ENCODE measurements at places on chromosomes 11 and 22.

DNA sequence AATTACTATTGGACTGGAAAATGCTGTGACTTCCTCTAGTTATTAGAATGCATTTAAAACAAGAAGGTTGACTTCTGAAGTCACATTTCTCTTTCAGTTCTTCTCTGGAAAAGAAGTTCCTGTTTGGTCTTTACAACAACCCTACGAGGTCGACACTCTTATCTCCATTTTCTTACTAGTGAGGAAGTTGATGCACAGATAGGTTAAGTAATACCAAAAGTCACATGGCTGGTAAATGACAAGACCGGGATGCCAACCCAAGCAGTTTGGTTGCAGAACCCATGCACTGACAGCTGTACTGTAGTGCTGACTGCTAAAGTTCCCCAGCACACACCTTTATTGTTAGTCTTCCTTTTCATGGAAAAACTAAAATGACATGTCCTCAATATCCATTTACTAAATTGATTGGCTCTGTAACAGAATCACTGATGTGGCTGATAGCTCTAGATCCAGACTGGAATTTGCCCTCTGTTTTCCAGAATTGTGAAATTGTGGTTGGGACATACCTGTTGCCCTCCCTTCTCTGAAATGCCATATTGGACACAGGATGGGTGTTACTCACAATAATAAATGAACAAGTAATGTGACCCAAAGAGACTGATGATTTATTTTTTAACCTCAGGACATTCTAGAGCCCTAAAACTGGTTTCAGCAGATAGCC is 9.4 kb upstream of the TECTA start:
- DNase-seq: no peak

DNA sequence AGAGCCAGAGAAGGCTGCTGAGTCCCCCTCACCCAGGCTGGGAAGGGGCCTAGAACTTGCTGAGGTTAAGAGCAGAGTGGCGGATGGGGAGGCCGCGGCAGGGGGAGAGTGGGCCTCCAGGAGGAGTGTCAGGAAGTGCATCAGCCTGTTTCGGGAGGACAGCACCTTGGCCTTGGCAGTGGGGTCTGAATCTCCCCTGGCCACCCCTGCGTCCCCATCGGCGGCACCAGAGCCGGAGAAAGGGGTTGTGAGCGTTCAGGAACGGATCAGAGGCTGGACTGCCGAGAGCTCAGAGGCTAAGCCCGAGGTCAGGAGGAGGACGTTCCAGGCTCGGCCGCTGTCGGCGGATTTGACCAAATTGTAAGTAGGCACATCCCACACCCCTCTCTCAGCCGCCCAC is 76.7 kb downstream of the KIAA1671 start:
- DNase-seq: no peak

- no peak for DNase-seq
Measured at GRCh38 chr11:118175031-118175992, 1.1 kb downstream of the SCN2B start.

DNA sequence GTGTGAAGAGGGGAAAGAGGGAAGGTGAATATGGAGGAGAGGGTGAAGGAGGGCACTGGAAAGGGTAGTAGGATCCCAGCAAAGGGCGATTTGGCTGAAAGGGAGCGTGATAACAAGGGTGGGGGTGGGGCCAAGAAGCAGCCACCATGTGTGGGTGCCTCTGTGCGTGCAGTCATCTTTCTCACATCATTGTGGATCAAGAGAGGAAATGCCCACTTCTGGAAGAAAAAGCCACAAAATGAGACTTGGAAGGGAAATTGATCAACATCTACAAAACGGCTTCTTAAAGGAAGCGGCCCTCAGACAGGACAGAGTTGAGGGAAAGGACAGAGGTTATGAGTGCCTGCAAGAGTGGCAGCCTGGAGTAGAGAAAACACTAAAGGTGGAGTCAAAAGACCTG is 1.2 kb upstream of the CXCR5 start:
- no peak for DNase-seq

- no peak for DNase-seq
Measured at GRCh38 chr11:99814738-99815137, 794.0 kb downstream of the CNTN5 start.

GRCh38 chr22:19341500-19341899 is 50.0 kb upstream of the CLTCL1 start:
- no peak for DNase-seq

DNA sequence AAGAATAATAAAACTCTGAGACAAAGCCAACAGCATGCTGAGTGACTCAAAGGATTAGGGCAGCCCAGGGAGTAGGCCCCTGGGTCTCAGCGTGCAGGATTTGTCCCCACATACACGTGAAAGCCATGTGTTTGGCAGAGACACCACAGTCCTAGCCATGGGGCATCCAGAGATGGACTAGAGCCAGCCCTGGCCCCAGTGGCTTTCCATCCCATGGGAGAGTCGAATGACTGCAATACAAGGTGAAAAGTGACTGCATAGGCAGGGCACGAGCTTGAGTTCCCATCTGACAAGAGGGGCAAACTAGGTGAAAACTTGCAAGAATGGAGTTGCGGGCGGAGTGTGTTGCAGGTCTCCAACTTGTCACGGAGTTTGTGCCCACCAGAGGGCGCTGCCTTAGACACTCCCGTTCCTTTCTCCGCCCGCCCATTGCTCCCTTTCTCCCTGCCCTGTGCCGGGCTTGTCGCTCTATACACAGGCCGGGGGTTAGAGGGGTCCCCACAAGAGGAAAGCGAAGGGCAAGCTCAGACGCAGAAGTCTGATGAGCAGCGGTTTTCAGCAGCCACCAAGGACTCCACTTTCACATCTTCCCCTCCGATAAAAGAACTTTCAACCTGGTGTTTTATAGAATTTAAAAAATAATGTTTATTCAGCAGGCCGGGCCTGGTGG is 24.2 kb downstream of the TSKU start:
- no peak for DNase-seq

DNA sequence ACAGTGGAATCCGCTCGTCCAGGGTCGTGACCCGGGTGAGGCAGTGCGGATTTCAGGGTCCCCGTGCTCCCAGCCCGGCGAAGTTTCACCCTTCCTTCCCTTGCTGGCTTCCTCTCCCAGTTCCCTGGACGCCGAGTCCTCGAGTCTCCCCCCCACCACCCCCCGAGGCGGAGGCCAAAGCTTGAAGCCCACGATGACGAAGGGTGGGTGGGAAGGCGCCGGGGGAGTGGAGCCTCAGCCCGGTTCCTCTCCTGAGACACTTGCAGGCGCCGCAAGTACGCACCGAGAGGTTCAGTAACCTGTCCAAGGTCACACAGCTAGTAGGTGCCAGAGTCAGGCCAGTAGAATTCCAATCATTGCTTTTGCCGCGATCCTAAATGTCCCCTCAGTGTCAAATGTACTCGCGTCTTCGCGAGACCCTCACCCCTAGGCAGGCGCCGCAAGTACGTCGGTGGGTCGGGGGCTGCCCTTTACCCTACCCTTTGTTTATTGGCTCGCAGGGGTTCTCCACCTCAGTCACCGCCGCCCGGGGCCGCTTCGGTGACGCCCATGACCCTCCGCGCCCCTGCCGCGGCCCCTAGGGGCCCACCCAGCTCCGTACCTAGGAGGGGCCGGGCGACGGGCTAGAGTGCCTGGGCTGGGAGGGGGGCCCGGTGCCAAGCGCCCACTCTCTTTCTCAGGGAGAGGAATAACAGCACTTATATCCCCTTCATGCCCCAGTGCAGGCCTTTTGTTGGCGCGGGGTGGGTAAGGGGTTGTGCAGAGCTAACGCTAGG is 5.7 kb upstream of the CHRM1 start:
- no peak for DNase-seq

- no peak for DNase-seq
Measured at GRCh38 chr11:10181811-10182210, 112.2 kb downstream of the SBF2 start.

- no peak for DNase-seq
Measured at GRCh38 chr22:45799291-45799690, 127.7 kb downstream of the ATXN10 start.

DNA sequence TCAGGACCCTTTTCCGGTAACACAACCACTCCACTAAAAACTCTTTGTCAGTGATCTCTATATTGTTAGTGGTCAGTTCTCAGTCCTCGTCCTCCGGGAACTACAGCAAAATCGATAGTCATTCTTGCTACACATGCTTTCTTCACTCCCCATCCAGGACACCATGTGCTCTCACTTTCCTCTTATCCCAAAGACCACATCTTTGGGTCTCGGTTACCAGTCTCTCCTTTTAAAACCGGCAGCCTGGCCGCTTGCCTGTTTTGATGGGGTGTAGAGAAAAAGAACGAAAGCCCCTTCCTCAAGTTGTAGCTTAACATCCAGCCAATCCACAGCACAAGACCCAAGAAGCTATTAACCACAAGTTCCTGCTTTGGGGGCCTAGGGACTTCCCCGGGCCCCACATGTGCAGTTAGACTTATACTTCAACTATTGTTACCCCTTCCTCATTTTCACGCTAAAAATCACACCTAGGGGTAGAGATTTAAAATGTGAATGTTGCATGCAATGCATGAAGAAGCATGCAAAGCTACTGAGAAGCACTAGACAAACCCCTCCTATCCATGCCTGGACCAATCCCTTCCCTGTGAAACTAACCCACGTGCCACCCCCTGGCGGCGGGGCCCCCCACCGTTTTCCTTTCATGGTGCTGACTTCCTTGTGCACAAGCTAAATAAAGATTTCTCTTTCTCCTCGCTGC is 1.5 kb upstream of the TOLLIP start:
- no peak for DNase-seq

DNA sequence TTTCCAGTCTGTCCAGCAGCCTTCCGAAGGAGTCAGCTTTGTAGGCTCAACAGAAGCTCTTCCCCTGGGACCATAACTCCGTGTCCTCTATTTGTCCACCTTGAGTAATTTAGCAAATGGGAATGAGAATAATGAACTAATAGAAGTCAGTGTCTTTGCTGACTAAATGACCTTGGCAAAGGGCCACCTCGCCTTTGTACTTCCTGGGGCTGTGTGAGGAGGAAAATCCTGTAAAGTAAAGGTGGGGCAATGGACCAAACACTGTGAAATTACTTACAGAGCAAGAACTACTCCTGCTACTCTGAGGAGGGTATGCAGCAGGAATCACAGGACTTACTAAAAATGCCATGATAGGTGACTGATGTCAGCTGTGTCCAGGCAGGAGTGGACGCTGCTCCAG is 36.2 kb upstream of the CSNK2A3 start:
- no peak for DNase-seq

- DNase-seq: no peak
Measured at GRCh38 chr11:125183641-125184040, 19.1 kb downstream of the PKNOX2 start.

All from smooth muscle cell of the brain vasculature (primary cell).